ENCODE measurements at places on chromosomes 4 and X.

DNA sequence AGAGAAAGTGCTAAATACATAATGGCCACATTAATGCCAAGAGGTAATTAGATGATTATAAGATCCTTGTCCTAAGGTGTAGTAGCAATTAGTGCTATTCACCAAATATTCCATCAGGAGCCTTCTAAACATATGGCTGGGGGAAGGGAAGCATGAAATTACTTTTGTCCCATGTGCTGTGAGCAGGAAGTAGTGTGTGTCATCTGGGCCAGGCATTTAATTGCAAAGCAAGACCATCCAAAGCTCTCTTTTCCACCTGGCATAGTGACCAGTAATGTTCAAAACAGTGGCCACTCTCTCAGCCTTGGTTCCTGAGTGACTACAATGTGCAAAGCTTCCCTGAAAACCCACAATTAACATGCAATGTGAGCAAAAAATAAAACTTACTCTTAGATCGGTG lies 144.2 kb upstream of the FAM241A start:
- DNase-seq = no peak

DNA sequence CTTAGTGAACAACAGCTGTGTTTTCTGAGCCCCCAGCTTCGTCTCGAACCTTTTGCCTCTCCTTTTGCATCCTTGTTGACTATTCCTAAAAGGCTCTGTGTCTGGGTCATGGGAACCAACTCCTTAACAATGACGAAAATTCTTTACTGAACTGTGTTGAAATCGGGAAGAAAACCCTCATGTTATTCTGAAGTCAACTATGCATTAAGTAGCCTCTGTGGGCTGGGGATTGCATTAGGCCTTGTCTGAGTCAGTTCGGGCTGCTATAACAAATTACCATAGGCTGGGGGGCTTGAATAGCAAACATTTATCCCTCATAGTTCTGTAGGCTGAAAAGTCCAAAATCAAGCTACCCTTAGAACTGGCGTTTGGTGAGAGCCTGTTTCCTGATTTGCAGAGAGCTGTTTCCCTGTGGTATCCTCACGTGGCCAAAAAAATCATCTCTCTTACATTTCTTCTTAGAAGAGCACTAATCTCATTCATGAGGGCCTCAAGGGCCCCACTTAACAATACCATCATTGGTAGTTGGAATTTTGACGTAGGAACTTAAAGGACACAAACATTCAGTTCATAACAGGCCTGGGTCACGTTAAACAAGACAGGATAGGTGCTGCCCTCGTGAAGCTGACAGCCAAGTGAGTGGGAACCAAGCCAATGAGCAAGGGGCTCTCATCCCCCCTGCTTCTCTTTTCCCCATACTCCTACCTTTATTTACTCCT lies 75.9 kb downstream of the CLNK start:
- no peak for DNase-seq

DNA sequence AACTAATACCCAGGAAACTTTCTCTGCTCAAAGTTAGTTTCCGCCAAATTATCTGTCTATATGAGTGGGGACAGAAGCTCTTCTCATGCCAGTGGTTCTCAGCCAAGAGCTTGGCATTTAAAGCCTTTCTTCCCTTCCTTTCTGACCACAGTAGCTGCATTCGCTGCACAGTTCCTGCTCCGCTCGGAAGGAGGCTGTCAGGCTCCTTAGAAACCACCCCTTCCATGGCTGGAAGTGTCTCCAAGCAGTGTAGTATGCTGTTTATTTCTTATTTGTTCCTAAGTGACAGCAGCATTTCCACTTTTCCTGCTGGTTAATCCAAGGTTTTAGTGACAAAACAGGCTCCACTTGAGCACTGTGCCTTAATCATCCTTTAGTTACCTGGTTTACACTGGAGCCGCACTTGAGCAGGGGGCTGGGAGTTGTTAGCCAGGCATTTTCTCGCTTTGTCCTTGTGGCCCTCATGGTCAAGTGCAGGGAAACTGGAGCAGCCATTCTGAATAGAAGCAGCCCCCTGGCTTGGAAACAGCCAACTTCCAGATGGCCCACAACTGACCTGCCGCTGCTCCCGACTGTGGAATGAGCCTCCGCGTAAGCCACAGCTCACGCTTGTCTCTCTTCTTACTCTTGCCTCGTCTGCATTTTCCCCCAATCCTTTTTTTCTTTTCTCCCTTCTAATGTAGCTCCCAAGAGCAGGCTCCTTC lies 739.4 kb upstream of the TENM3 start:
- DNase-seq = no peak

DNA sequence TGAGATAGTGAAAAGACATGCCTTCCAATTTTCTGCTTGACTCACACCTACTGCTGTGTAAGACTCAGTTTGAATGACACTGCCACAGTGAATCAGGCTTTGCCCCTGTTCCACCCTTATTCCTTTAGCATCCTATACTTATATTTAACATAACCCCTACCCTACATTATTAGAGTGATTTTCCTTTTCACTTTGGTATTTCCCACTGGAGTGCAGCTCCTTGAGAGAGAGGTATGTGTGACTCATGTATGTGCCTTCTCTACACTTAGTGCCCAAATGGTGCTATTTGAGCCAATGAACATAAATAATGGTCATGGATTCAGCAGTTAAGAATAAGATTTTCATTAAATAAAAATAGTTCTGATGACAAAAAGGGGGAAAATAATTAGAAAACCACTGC lies 69.5 kb downstream of the RRAGB start:
- DNase-seq = no peak

- no peak for DNase-seq
Observed at GRCh38 chr4:54659313-54659712, 1.6 kb downstream of the KIT start.

DNA sequence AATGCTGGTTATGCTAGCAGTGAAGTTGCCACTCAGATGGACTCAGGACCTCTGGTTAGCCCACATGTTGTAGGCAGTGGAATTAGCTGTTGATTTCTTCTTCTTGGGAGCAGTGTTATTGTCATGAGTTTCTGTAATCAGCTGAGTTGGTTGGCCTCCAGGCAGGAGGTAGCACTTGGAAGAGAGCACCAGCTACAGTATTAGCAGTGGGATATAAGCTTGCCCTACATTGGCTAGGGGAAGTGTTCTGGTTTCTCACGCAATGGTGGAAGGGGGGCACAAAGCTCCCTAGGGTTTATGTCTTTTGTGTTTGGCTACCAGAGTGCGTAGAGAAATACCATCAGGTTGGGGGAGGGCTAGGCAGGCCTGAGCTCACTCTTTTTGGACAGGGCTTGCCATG lies 34.0 kb upstream of the UCP1 start:
- no peak for DNase-seq

DNA sequence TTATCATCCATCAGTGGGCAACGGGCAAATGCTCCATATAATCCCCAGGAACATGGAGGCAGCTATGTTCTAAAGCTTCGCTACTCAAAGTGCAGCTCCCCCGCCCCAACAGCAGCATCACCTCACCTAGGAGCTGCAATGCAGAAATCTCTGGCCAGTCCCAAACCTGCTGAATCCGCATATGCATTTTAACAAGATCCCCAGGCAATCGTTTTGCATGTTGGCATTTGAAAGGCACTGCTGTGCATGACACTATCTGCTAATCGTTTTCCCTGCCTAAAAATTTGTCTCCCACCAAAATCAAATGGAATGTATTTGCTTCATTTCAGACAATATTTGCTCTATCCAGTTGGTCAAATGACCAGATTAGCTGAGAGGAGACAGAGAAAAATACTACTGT lies 15.2 kb downstream of the ADGRG2 start:
- DNase-seq = no peak

DNA sequence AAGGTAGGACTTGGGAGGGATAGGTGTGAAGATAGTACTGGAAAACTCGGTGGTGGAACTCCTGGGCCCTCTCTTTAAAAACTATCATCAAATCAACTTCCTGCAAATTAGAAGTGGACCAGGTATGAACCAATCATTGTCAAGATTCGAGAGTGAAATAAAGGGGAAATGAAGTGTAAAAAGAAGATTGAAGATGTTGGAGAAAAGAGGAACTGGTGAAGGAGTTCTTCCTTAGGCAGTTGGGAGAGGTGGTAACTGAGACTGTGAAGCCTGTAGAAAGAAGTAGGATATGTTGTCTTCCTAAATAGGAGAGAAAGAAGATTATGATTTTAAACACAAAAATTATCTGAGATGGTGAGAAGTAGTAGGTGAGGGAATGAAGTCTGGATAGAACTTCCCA lies 212.2 kb downstream of the PPP1R2C start:
- no peak for DNase-seq

Data from activated CD4-positive, alpha-beta T cell treated with anti-CD3 and anti-CD28 coated beads for 24 hours (primary cell).